Activated T-helper 1 cell treated with Interleukin-2 at 50 U/mL for 16 hours (primary cell): ENCODE measurements at places on chromosomes 1 and 21.

DNA sequence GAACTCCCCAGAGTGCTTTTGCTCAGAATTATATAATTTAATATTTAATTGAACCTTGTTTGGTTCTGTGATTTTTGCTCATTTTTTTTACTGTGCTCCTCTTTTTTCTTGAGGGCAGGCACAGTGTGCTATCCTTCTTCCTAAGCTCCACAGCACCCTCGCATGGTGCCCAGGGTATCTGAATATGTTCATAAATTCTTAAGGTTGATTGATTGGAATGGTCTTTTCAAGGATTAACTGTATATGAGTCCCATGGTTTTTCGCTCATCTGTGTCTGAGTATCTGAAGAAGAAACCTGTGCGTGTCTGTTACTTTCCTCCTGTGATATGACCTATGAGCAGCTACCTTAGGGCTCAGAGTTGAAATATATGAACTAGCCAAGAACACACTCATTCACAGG lies 393.7 kb downstream of the HLX start:
- no peak for DNase-seq

- DNase-seq, result no peak
These were observed 14.8 kb upstream of the SLC27A3 start for GRCh38 chr1:153760440-153760839.

GRCh38 chr1:27380766-27381733 lies 2.1 kb downstream of the CD164L2 start:
- no peak for DNase-seq

DNA sequence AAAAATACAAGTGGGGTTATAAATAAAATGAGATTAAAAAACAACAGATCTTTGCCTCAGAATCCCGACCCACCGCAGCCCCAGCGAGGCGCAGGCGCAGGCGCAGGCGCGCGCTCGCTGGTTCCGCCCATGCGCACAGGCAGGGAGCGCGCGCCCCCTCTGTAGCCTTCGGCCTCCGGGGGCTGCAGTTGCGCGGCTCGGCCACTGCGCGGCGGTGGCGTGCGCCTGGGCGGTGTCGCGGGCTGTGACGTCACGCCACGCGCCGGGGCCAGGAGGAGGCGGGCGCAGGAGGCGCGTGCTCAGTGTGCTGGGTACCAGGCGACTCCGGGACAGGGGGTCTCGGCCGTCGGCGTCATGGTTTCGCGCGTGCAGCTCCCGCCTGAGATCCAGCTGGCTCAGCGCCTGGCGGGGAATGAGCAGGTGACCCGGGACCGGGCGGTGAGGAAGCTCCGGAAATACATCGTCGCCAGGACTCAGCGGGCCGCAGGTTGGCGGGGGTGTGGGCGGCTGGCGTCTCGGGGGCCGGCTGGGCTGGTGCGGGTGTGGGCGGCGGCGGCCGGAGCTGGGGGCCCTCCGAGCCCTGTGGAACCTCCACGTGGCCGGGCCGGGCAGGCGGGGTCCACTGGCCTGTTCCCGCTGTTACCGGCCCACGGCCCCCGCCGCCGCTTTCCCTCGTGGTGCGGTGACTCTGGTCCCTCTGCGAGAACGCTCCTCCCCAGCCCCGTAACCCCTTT lies at the start of gene RRP1:
TSS of gene RRP1 (plus strand) at position 302 of the 734 bp plus-strand sequence. CDS start at position 355, 53 bp downstream.
- DNase-seq, result peak; percentile 94

GRCh38 chr1:24074196-24074595 lies 37.7 kb downstream of the MYOM3 start:
- DNase-seq, result no peak

GRCh38 chr21:42414928-42415769 lies 11.4 kb downstream of the UBASH3A start:
- DNase-seq, result peak; percentile 74

GRCh38 chr1:229838204-229838603 lies 212.2 kb downstream of the URB2 start:
- no peak for DNase-seq

DNA sequence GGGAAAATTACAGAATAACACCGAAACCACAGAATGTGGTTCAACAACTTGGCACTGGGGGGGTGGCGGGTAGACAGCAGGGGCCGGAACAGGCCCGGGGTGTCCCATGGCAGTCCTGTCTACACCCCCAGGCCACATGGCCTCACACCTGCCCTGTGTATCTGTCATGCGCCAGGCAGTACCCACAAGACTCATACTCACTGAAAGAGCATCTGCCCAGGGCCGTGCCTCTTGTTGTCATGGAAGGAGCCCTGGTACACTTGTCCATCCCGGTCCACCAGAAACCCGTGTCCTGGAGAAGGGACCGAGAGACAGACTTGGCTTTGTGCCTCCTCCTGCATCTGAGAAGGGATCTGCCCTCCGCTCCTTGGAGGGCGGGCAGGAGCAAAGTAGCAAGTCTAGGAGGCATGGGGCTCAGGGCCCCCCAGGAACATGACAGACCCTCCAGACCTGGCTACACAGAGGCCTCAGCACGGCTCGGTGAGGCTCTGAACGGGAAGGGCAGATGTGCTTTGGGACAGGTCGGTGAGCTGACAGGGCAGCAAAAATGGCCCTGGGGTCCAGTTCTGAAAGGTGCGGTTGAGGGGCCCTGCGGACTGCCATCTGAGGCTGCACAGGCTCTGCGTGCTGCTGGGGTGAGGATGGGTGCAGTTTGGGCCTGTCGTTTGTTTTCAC lies 5.6 kb downstream of the MORN1 start:
- no peak for DNase-seq

- DNase-seq, result no peak
These were observed 4.0 kb upstream of the RCAN1 start for GRCh38 chr21:34618941-34619340.

- peak; percentile 48 for DNase-seq
These were observed 7.3 kb upstream of the UMODL1 start for GRCh38 chr21:42063571-42064521.

GRCh38 chr1:64921771-64922170 lies 44.6 kb downstream of the JAK1 start:
- no peak for DNase-seq
